ENCODE measurements at places on chromosomes 3 and 15. TPM values are rescaled to one million over a fixed set of nuclear protein-coding genes. Genes with fewer than 3 reads are reported as not detected.

- no peak for DNase-seq
These were observed 8.0 kb upstream of the EEFSEC start for GRCh38 chr3:128145279-128145678.

GRCh38 chr3:158528076-158528674 lies 42.8 kb upstream of the MLF1 start:
- DNase-seq: no peak

GRCh38 chr3:124587053-124587408 lies 143.2 kb upstream of the UMPS start:
- no peak for DNase-seq

- DNase-seq: no peak
These were observed 81.8 kb downstream of the PLSCR2 start for GRCh38 chr3:146387566-146387965.

DNA sequence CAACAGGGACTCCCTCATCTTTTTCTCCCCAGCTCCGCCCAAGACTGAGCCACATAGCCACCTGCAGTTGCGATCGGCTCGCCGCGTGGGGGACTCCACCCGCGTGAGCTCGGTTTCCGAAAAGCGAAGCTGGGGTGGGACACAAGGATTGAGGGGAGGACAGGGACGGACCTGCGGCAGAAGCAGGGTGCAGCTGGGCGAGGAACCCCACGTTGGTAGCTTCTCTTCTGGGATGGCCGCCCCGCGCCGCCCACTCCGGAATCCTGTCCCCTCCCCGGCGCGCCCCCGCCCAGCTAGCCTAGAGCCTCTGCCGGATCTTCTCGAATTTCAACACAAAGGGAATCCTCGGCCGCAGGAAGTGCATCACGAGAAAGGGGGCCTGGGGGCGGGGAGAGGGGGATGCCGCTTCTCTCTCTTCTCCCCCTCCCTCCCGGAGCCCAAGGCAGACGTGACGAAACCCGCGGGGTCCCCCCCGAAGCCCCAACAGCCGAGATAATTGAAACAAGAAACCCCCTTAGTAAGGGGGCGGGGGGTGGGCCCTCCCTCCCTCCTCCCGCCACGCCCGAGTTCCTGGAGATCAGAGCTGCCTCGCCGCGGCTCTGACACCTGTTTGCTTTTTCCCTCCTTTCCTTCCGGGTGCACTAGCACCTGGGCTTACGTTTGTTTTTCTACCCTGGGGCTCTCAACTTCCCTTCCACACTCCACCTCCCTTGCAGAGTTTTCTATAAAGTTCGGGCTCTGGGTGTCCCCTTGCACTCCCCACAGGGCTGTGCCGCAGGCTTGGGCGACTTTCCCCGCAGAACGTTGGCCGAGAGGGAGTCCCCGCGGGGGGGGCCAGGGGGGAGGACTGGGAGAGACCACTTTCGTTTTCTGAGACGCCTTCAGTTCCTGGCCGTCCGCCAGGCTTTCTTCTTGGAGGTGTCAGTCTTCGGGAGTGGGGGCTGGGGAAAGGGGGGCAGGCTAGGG lies 1.3 kb upstream of the KCNH8 start:
- peak; percentile 90 for DNase-seq

DNA sequence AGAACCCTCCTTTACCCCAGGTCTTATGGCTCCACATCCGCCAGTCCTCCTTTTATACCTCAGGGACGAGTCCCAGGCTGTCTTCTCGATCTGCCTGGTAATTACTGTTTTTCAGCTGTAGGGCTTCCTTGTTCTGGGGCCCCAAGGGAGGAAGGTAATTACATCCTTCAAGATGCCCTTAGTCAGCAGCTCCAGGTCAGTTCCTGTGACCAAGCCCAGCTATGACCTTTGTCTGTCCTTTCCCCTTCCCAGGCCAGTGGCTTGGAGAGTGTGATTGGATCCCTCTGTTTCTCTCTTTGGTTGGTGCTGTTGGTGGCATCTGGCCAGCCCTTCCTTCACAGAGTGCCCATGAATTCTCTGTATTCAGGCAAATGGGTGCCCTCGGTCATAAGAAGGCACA lies 92.6 kb downstream of the AAGAB start:
- no peak for DNase-seq

The GOLGA8H gene
- 1.6 TPM for total RNA-seq

DNA sequence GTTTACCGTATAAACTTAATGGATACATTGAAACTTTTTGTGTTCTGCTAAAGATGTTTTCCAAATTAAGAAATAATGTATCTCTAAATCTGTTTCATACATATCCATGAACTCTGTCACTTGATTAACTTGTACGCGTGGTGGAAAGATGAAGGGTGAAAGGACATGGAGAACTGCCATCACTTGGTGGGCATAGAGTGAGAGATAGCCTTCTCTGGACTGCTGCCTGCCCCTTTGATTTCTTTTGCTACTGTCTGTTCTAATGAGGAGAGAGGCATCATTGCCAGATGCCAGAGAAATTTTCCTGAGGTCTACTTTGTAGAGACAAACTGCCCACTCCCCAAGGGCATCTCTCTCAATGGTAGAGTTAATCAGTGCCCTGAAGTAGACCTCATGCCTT lies 120.5 kb downstream of the SLMAP start:
- no peak for DNase-seq

DNA sequence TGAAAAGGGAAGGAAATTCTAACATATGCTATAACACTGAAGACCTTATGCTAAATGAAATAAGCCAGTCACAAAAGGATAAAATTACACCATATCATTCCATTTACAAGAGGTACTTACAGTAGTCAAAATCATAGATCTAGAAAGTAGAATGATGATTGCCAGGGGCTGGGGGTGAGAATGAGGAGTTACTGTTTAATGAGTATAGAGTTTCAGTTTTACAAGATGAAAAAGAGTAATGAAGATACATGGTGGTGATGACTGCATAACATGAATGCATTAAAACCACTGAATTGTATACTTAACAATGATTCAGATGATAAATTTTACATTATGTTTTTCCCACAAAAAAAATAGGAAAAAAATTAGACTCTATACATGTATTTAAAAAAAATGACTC lies 152.6 kb downstream of the SCAPER start:
- no peak for DNase-seq

GRCh38 chr3:21484057-21484827 lies 266.8 kb downstream of the ZNF385D start:
- no peak for DNase-seq

DNA sequence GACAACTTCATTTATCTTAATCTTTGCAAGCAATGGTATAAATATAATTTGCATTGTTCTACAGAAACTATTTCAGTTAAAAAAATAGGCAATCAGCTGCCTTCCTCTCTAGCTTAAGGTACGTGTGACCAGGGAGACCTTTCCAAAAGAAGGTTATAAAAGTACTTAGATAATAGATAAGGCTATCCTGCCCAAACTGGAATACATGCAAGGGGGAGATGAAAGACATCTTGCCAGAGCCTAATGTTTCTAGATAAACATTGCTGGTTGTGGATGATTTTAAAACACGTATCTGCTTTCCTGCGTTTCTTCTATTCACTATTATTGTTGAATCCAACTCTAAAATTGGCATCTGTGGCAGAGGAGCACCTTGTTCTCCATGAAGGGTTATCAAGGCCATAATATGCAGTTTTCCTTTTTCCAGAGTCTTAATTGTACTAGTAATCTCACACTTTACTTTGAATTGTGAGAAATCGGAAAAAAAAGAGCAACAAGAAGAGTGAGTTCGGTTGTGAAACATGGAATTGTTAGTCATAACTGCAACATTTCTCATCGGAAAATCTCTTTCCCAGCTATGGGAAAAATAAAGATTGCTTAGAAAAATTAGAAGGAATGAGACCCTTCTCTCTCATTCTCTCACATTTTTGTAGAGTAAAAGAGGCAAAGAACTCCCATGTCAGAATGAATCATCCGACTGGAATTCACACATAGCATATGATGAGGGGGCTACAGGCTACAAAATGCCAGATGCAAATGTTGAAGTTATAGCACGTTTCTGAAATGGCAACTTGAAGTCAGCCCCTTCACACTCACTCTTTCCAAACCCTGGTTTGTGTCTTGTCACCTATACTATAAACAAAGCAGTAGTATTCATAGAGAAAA lies 936.1 kb upstream of the NR2F2 start:
- DNase-seq: no peak

- DNase-seq: no peak
These were observed 81.2 kb downstream of the SCAPER start for GRCh38 chr15:76823890-76824289.

- no peak for DNase-seq
These were observed 573.4 kb downstream of the NAALADL2 start for GRCh38 chr3:175432376-175433025.

DNA sequence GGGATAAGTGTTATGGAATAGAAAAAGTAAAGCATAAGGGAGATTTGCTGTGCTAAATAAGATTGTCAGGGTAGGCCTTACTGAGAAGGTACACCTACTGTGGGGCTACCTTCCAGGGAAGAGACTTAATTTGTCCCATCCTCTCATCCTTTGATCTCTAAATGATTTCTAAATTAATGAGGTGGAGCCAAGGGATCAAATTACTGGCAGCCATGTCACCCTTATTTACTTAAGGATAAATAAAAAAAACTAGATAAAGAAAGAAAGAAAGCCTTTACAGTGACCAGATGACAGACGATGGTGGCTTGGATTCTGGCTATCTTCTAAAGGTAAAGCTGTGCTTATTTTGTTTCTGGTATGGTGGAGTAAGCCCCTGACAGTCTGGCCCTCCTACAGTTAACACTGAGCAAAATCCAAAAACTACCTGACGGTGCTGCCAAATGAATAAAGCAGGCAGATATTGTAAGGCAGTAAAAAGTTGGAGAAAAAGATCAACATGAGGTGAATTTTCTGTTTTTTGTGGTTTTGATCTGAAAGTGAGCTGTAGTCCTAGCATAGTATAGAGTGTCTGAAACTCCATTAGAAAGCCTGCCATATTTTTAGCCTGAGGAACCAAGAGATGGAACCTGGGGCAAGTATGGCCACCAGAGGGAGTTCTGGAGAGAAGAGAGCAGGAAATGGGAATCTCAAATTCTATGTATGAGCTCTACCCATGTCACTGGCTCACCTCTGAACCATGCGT lies 285.1 kb upstream of the MANF start:
- DNase-seq: no peak

- no peak for DNase-seq
These were observed 9.9 kb upstream of the RFT1 start for GRCh38 chr3:53139906-53140846.

GRCh38 chr3:129365296-129366136 lies 62.9 kb downstream of the EFCAB12 start:
- DNase-seq: no peak

- DNase-seq: peak; percentile 86
These were observed 3.0 kb downstream of the BBX start for GRCh38 chr3:107525644-107526305.

The ECE2 gene
- not detected for total RNA-seq

GRCh38 chr15:58258501-58259292 lies 120.5 kb downstream of the AQP9 start:
- DNase-seq: no peak

DNA sequence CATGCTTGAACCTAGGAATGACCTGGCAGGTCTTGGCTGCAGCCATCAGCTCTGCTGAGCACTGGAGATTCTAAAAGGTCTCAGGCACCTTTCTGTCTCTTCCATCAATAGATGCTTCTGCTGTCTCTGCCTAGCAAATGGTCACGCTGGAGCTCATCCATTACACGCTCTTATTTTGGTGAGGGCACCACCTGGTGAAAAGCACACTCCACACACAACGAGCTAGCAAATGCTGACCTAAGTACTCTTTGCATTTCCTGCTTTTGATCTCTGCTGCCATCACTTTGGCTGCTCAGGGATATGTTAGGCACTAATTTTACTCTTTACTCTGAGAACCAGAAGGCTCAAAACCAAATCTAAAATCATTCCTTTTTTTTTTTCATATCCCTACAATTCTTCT lies 91.3 kb downstream of the RAB11A start:
- no peak for DNase-seq

DNA sequence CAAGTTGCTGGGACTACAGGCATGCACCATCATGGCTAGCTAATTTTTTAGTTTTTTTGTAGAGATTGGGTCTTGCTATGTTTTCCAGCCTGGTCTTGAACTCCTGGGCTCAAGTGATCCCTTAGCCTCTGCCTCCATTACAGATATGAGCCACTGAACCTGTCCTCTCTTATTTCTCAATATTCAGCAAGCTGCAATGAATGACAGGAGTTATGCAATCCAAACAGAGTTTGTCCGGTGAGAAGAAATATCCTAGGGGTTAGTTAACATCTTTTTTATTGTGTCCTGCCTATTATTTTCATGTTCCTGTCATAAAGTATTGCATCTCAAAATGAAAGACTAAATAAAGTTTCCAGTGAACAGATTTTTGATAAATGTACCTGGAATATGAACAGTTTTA lies 1161.4 kb downstream of the OTOL1 start:
- DNase-seq: no peak

DNA sequence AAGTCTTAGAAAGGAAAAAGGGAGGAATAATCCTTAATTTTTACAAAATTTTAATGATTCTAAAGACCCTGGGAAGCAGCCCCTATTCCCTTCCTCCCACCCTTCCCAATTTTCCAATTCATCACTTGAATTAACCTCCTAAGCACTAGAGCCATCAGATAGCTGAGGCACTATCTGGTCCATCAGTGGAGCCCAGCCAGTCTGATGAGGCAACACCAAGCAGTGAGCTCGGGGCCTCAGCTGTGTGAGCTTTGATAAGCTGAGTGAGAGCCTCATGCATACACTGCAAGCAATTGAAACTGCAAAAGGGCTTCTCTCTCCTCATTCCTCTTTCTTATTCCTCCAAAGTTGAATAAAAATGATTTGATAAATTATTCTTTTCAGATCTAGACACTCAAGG lies 31.9 kb downstream of the TUSC7 start:
- no peak for DNase-seq

The TICRR gene
- 3.0 TPM for total RNA-seq

GRCh38 chr15:62999923-63000561 lies 42.5 kb upstream of the TPM1 start:
- DNase-seq: no peak

- DNase-seq: no peak
These were observed 230.3 kb downstream of the MAGI1 start for GRCh38 chr3:65808407-65808806.

- no peak for DNase-seq
These were observed 64.9 kb upstream of the PRICKLE2 start for GRCh38 chr3:64290161-64290560.

The CD200R1 gene
- 10.9 TPM for total RNA-seq

DNA sequence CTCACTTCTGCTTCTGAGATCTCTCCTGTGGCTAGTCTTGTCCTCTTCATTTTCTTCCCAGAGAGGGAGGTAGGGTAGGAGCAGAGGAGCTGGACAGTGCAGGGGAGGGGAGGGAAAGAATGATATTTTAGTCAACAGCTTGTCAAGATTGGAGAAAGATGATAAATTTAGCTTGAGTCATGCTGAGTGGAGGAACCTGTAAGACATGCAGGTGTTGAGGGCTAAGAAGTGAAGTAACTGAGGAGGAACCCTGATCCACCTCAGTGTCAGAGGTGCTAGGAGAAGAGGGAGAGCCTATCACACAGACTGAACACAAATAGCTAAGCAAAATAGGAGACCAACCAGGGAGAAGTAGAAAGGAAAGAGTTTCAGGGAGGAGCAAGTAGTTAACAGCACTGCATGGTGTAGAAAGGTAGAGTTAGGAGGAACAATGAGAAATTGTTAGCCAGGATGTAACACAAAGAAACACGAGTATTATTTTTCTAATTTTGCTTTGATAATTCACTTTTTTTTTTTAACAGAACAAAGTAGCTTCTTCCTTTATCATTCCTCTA lies 108.2 kb upstream of the CHRM5 start:
- DNase-seq: no peak

The DUOX2 gene
- not detected for total RNA-seq
